ENCODE measurements at places on chromosomes 2 and 18.
A peak's percentile ranks its signal among the peaks of the same experiment; 100 is the strongest.

- DNase-seq = no peak
Measured at GRCh38 chr2:221229099-221229498, 343.0 kb downstream of the EPHA4 start.

- DNase-seq = no peak
Measured at GRCh38 chr2:105783972-105784371, 39.3 kb downstream of the NCK2 start.

DNA sequence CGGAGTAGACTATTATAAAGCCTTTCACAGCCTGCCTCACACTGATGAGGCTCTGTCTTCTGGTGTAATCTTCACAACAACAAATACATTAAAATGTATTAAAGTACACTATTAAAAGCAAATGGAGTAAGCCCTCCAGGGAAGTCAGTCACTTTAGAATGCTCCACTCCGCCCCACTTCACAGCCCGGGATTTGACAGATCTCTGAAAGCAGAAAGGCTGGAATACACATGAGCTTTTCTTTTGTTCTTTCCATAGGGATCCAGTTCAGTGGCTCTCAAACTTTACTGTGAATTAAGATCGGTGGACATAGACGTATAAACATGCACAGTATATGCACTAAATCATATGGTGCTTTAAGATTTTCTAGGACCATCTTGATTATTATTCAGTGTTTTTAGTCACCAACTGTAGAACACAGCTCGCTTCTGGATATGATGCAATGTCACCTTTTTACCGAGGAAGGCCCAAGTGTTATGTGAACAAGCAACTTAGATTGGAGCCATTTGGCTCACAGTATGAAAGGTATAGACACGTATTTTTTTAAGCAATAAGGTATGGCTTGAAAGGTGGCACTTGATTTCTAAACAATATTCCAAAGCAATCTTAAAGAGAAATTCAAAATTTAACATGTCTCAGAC is 151.1 kb downstream of the PRKCE start:
- no peak for DNase-seq

- DNase-seq = no peak
Measured at GRCh38 chr18:56481751-56482150, 156.6 kb downstream of the TXNL1 start.

GRCh38 chr2:216596980-216597509 is 36.2 kb upstream of the IGFBP2 start:
- DNase-seq = no peak

DNA sequence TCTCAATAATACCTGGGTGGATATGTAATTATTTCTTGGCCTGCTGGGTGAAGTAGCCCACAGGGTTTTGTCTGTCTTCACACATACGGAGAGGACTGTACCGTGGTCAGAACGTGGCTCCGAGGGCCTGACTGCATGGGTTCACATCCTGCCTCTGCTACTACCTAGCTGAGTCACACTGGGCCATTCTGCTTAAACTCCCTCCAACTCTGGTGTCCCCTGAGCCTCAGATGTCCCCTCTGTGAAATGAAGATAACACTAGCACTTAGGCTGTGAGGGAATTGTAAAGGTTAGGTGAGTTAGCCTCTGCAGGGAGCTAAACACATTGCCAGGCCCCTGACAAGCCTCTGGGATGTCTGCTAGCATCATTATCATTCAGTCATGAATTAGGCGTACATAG is 120.1 kb upstream of the NABP1 start:
- no peak for DNase-seq

DNA sequence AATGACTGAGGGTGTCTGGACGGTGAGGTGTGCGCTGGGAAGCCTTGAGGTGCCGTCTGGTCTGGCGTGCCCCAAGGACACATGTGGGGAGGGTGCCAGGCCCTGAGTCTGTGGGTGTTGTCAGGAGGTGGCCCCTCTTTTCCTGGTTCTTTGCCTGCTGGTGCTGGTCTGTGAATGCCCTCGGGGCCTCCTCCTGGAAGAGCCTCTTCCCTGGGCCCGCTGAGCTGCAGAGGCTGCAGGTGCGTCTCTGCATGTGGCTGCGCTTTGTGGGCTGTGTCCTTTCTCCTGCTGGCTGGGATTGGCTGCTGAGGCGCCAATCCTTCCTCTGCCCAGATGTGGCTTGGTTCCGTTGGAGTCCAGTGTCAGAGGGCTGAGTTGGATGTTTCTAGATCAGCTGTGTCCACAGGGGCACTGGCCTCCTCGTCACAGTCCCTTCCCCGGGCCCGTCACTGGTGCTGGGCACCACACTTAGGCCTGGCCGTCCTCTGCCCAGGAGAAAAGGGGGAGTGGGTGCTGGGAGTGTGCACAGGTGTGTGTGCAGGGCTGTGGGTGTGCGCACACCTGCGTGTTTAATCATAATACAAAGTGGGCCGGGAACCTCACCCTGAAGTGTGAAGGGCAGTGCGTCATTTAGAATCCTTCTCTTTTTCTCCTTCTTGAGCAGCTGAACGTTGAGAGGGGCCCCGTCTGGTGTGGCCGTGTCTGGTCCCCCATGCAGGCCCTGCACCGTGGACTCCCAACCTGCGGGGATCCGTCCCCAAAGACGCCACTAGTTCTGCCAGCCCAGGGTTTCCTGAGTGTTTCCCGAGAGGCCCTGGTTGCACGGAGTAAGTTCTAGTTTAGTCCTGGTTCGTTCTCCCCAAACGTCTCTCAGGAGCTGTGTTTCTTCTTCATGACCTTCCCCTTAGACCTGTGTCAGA is 35.5 kb downstream of the RTP5 start:
- DNase-seq = peak; percentile 40

DNA sequence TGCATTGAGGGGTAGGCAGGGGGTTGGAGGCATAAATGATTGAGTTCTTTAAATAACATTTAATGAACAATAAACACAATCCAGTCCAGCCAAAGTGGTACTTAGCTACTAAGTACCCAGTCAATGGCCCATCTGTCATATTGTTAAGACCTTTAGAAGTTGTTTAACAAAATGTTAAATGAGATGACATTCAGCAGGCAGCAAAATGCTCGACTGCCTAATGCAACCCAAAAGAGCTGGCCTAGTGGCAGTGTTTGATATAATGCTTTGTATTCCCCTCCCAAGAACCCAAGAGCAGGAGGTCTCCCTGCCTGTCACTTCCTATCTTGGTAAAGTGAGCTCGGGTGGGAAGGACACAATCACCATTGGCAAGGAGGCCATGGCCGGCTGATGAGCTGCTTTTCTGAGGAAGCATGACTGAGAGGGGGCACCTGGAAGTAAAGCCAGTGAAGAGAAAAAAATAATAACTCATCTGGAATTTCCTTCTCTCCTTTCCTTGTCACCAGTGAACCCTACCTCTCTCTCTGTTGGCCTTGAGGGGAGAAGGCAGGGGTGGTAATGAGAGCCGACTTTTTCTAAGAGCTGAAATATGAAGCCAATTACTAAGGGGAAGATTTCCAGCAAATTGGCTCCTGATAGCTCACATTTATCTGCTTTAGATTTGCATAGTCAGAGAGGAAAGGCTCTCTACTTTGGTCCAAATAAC is 140.6 kb downstream of the C1D start:
- DNase-seq = no peak

DNA sequence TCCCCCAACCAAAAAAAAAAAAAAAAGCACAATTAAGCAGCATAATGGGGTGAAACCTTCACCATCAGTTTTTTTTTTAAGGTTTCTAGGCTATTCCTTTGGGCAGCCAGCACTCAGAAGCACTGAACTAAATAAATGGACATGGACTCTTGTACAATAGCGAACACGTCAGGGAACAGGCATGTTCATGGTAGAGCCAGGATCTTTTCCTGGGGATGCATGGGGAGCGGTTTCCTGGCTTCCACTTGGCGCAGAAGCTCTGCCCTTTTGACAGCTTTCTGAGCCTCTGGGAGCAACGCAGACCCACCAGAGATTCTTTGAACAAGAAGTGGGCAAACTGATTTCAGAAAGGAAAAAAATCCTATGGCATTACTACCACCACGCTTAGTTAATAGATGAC is 35.0 kb downstream of the ALPK2 start:
- no peak for DNase-seq

- no peak for DNase-seq
Measured at GRCh38 chr2:6308986-6309385, 556.7 kb downstream of the CMPK2 start.

DNA sequence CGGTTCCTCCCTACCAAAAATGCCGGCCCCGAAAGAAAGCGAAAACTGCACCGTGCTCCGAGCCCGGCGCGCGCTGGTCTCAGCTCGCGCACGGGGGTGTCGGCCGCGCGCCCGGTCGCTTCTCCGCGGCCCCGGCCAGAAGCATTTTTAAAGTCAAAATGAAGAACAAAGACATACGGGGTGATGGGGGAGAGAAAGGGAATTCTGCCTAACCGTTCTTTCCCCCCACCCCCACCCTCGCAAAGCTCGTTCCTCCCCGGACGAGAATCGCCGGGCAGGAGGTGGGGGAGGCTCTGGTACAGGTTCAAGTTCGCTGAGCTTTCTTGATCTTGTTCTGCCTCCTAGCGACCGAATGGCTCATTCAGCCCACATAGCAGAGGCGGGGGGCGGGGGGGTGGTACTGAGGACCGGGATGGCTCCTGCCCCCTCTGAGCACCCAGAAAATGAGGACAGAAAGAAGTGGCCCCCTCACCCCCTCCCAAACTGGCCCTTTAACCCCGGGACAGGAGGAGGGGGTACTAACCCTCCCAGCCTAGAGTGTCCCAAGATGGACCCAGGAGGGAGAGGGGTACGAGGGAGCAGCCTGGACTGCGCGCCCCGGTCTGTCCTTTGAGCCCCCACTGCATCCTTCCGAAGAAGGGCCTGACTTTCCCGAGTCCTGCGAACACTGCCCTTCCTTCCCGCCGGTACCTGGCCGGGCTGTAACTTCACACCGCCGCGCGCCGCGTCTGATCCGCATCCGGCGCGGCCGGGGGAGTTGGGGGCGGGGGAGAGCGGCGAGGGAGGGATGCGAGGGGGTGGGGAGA is 3.1 kb downstream of the BCL11A start:
- DNase-seq = peak; percentile 20

GRCh38 chr18:62324181-62324828 is 805 bp upstream of the TNFRSF11A start:
- no peak for DNase-seq

DNA sequence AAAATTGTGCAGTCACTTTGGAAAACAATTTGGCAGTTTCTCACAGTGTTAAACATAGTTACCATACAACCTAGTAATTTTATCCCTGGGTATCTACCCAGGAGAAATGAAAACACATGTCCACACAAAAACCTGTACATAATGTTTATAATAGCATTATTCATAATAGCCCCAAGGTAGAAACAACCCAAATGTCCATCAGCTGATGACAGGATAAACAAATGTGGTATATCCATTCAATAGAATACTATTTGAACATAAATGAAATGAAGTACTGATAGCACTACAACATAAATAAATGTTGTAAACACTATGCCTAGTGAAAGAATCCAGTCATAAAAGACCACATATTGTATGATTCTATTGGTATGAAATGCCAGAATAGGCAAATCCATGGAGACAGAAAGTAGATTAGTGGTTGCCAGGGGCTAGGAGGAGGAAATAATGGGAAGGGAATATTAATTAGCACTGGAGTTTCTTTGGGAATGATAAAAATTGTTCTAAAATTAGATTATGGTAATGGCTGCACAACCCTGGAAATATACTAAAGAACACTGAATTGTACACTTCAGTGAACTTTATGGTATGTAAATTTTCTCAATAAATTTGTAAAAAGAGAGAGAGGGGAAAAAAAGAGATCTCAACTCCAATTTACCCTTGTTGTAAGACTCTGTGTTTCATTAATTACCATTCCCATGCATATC is 20.8 kb upstream of the VIT start:
- DNase-seq = no peak

- no peak for DNase-seq
Measured at GRCh38 chr2:189231719-189232323, 52.3 kb upstream of the COL5A2 start.

DNA sequence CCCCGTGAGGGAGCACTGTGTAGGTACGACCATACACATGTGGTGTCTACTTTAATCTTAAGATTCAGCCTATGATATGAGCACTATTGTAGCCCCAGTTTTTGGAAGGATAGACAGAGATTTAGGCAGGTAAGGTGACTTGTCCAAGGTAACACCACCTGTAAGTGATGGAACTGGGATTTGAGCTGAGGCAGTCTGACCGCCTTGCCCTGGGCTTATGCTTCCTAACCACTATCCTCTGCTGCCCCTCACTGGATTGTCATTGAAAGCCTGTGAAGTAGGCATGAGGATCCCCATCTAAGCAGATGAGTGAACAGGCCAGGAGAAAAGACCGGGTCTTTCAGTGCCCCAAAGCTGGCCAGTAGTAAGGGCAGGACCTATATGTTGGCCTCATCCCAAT is 343.8 kb downstream of the CYRIA start:
- no peak for DNase-seq

DNA sequence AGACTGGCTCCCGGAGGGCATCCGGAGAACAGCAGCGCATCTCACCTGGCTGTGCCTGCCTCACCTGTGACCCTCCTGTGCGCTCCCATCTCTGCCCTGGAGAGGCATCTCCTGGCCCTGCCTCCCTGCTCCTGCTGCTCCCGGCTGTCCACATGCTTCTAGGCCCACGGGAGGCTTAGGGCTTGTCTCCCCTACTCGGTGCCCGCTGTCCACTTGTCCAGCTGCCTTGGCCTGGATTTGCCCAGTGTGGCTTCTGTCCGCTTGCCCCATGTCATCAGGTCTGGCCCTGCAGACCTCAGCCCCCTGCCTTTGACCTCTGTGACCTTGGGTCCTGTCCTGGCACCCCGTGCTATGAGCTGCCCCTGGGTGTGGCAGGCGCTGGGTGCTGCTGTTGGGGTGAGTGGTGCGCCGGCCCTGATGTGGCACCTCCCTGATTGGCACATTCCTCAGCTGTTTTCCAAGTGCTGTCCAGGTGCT is 4.5 kb downstream of the BOK start:
- DNase-seq = no peak

DNA sequence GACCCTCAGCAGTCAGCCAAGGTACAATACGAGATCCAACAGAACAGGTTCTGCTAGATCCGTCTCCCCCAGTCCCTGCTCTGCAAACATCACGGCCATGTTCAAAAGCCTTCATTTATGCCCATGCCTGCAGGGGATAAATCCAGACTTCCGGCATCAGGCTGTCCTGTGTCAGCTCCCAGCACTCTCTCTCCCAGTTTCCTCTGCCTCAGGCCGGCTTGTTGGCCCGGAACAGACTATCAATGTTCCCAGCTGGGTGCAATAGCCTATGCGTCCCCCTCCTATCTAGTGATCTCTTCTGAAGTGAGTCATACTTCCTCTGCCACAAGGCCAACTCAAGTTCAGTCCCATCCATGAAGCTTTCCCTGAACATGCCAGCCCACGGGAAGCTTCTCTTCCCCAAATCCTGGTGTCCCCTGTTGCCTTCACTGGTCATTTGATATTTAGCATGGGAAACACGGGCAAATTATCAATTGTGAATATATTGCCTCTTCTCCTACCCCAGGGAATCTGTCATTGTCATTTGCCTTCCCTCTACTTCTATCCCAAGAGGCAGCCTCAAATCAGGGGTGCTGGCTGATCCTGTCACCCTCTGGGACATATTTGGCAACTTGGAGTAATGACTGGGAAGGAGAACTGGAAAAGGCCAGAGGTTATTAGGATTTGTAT is 51.1 kb downstream of the CAPN13 start:
- no peak for DNase-seq

- DNase-seq = peak; percentile 97
Measured at GRCh38 chr2:65056215-65057053, at the start of gene CEP68. TSS of gene CEP68 (plus strand) at chr2:65056416. CDS start at chr2:65069445, 13,029 bp downstream.

Data from ovary (tissue), 10 donors.